Stimulated activated naive CD8-positive, alpha-beta T cell treated with anti-CD3 and anti-CD28 coated beads, Interleukin-15, amount 100 ng/mL, for 72 hours (primary cell): ENCODE measurements at places on chromosomes 13 and 19.

DNA sequence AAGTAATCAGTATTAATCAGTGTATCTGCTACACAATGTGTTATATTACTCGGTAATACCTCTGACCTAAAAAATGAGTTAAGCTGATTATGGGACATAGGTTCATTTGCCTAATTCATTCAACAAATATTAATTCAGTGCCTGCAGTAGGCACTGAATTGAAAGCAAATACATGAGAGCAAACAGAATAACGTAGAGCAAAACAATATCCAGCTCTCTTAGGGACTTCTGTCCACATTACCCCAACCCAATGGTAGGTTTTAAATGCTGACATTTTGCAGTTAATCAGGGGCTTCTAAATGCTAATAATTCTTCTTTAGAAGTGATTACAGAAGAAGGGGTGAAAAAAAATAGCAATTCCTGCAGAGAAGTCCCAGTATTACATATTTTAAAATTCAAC, 4.9 kb downstream of the RCBTB2 start:
- DNase-seq = no peak

- no peak for DNase-seq
Observed at GRCh38 chr19:41172297-41173164, 20.5 kb upstream of the CYP2S1 start.

GRCh38 chr13:97021241-97021640, 27.0 kb upstream of the OXGR1 start:
- DNase-seq = no peak

GRCh38 chr13:78370231-78370630, 233.1 kb downstream of the POU4F1 start:
- no peak for DNase-seq

DNA sequence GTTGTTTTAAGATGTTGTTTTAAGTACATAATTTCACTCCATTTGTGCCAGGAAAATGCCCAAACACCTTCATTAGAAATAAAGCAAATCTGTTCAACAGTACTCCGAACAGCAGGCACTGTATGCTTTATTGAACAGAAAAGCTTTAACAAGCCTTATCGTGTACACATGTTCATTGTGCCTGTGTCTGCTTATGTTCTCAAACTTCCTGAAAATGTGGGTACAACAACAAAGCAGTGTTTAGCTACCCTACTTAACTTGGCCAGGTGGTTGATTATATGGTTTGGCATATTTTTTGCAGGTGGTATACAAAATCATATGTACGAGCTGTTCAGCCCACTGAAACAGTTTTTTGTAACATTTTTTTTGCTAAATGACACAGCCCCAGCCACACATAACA, 718.0 kb downstream of the DACH1 start:
- no peak for DNase-seq

GRCh38 chr13:86446311-86446710, 647.1 kb upstream of the SLITRK6 start:
- DNase-seq = no peak

GRCh38 chr13:112959206-112959605, 9.8 kb upstream of the MCF2L start:
- no peak for DNase-seq

DNA sequence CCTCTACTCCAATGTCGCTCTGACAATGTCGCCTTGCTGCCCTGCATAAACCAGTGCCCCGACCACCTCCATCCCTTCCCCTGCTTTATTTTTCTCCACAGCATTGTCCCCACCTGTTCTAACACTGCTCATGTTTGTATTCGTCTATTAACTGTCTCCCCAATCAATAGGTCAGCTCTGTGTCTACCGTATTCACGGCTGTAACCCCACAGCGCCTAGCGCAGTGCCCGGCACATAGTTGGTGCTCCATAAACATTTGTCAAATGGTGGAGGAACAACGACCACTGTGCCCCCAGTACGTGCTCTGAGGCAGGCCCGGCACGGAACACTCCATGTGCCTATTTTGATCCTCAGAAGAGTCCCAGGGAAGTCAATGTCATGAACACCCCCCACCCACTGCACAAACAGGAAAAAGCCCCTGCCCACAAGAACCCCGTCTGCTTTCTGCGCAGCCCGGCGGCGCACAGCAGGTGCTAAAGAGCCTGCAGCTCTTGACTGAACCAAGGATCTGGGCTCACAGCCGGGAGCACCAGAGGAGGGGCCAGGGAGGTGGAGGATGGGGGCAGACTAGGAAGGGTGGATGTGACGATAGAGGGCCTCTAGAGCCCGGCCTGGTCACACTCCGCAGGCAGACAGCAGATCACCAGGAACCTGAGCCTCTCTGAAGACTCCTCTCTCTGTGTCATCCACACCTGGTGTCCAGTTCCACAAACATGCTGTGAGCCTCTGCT, 1.8 kb upstream of the CEACAM16 start:
- no peak for DNase-seq

GRCh38 chr13:33272531-33273124, 12.9 kb downstream of the STARD13 start:
- DNase-seq = no peak

DNA sequence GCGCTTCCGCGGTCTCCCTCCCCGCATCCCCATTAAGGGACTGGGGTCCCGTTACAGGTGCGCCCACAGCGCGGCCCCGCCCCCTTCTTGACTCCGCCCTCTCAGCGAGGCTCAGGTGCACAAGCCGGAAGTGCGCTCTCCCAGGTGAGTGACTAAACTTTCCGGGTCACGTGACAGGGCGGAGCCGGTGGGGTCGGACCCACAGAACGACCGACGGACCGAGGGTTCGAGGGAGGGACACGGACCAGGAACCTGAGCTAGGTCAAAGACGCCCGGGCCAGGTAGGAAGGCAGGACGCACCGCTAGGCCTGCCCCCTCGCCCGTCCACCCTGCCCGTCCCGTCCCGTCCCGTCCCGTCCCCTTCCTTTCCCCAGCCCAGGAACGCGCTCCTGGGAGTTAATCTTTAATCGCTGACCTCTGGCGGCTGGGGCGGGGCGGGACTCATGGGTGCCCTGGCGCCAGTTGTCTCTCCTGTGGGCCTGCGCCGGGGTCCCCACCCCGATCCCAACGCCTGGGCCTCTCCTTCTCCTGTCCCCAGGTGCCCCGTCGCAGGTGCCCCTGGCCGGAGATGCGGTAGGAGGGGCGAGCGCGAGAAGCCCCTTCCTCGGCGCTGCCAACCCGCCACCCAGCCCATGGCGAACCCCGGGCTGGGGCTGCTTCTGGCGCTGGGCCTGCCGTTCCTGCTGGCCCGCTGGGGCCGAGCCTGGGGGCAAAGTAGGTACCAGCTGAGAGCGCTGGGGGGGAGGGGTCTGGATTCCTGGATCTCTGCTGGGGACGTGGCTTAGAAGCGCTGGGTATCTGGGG, at the start of gene CRB3:
Gene CRB3 (plus strand): TSS at position 202 of the 804 bp plus-strand sequence. CDS start 431 bp downstream, at position 633.
- peak; percentile 34 for DNase-seq

- no peak for DNase-seq
Observed at GRCh38 chr19:4431808-4432674, 25.6 kb downstream of the UBXN6 start.

- no peak for DNase-seq
Observed at GRCh38 chr19:31118287-31118955, 230.8 kb downstream of the TSHZ3 start.

GRCh38 chr19:50042363-50043024, 16.7 kb downstream of the ZNF473 start:
- no peak for DNase-seq

DNA sequence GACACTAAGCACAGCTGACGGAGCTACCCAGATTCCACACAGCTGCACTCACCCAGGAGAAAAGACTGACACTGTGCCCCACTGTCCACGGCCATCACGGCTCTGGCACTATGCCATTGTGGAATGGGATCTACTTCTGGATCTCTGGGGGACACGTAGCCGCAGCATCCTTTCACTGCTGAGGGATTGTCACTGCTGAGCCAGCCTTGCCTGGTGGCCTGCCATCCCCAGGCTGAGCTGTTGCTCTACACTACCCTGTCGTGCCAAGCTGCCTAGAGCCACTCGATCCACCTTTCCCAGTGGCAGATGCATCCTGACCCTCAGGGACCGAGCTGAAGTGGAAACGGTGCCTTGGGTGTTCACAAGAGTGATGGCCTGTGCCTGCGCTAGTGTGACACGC, 5.0 kb upstream of the LILRB5 start:
- DNase-seq = no peak

GRCh38 chr19:19417628-19418245, 12.3 kb downstream of the GATAD2A start:
- DNase-seq = no peak

DNA sequence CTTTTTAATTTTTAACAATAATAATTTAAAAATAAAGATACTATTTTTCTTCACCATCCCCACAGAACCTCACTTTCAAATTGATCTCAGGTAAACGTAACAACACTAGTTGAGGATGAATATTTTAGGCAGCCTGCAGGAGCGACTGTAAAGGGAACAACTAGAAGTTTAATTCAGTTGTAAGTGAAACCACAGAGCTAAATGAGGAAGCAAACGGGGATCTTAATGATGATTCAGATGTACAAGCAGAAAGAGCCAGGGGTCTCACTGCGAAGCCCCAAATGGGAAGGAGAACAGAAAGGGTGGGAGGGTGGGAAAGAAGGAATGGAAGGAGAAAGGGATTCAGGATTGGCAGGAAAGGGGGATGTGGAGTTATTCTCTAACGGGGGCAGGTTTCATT, 54.6 kb upstream of the RAP2A start:
- DNase-seq = no peak

GRCh38 chr13:21077788-21078353, 16.5 kb upstream of the LATS2 start:
- no peak for DNase-seq

DNA sequence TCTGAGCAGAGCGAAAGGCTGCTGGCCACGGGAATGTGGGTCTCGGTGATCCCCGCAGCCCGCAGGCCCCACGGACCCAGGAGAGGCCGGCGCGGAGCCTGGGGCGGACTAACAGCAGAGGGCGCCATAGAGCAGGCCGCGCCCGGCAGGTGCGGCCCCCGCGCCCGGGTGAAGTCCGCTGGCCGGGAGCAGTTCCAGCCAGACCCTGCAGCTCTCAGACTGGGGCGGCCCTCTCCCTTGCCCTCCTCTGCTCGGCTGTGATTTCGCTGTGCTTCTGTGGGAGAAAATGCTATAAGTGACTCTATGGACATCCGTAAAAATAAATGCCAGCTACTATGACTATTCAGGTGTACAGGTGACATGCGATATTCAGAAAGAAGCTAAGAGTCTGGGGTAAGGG, 37.7 kb downstream of the GSX1 start:
- DNase-seq = peak; percentile 70

GRCh38 chr19:41699231-41699967, 9.0 kb upstream of the CEACAM5 start:
- DNase-seq = no peak

GRCh38 chr19:751501-752341, 809 bp downstream of the MISP start:
- DNase-seq = no peak

- peak; percentile 93 for DNase-seq
Observed at GRCh38 chr19:6516659-6517291, 14.1 kb upstream of the TNFSF9 start.

GRCh38 chr19:51338563-51339312, 3.2 kb downstream of the VSIG10L start:
- DNase-seq = peak; percentile 89

GRCh38 chr13:46389457-46390451, 2.7 kb upstream of the RUBCNL start:
- no peak for DNase-seq

- DNase-seq = peak; percentile 86
Observed at GRCh38 chr19:42121656-42122069, 10.6 kb downstream of the POU2F2 start.

- no peak for DNase-seq
Observed at GRCh38 chr13:30681843-30682242, 53.5 kb upstream of the ALOX5AP start.

DNA sequence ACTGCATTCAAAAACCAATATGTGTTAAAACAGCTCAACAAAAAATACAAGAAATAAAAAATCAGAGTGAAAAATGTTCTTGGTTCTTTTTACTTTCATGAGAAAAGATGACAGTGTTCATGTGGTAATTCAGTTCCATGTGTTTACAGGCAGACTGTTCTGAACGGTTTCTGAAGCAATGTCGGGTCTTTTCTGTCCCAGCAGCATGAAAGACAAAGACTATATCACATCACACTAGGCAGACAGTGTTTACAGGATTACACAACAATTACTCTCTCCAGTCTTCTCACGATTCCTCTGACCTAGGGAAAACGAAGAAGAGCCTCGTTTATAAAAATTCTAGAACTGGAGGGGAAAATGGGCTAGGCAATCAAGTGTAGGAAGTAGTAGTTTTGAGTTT, 83.4 kb downstream of the UBL3 start:
- DNase-seq = no peak

DNA sequence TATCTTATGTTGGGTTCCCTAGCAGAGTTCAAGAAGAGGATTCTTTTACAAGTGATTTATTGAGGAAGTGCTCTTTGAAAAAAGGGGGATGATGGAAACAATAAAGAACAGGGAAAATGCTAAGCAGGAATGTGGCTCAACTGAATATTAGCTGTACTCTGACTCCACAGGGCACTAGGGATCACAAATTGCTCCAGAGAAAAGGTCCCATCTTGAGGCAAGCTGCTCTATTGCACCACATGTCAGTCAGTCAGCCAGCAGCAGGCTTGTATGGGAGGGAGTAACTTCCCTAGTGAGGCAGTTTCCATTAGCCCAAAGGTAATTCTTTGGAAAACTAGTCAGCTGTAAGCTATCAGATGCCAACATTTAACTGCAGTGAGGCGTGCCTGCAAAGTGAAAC, 73.3 kb upstream of the FNDC3A start:
- DNase-seq = no peak

GRCh38 chr13:32414580-32414979, 13.3 kb downstream of the N4BP2L1 start:
- DNase-seq = no peak

DNA sequence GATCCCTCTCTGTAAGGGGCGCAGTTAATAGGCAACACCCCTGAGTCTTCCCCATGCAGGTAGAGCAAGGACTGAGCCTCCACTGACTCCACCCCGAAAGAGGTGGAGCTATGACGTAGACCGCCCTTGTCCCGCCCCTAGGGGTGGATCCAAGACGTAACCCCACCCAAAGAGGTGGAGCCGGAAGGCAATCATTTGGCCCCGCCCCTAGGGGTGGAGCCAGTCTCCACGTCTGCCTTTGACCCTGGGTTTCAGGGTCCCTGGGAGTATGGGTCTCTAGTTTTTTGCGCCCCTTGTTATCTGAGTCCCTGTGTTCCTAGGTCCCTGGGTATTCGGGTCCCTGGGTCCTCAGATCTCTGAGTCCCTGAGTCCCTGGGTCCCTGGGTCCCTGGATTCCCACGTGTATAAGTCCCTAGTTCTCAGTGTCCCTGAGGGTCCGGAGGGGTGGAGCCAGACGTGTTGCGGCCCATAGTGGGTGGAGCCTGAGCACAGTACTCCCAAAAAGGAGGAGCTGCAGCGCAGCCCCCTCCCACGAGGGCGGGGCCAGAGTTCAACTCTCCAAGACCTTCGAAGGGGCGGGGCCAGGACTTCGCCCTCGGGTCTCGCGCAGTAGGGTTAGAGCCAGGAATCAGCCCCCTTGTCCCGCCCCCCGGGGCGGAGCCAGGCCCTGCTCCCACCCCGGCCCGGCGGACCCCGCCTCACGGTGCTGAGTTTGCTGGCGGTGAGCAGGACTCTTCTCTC, 5.3 kb downstream of the DENND1C start:
- peak; percentile 79 for DNase-seq
